ENCODE measurements at places on chromosomes 1 and 21.
A peak's percentile ranks its signal among the peaks of the same experiment; 100 is the strongest.

DNA sequence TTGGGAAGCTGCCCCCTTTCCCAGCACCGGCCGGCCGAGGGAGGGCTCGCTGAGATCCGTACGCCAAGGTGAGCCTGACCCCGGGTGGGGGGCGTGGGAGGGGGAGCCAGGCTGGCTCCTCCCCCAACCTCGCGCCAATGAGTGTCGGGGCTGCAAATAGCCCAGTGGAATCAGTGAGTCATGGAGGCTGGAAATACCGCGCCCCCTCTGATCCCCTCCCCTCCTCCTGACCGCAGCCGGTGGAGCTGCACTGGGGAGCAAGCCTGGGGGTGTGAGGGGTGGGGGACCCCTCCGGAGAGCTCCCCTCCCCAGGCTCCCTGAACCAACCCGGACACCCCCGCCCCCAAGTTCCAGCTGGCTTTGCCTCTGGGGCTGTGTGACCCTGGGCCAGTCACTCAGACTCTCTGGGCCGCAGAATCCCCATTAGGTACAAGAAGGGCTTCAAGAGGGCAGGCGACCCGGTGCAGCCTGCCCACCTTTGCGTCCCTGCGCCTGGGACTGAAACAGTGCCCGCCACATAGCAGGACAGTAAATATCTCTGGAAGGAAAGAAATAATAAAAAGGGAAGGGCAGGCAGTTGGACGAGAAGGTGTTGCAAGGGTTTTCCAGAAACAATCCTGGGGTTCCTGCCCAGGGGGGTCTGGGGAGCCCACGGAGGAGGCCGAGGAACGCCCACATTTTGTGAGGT, 4.5 kb downstream of the HSPB7 start:
- DNase-seq = no peak

DNA sequence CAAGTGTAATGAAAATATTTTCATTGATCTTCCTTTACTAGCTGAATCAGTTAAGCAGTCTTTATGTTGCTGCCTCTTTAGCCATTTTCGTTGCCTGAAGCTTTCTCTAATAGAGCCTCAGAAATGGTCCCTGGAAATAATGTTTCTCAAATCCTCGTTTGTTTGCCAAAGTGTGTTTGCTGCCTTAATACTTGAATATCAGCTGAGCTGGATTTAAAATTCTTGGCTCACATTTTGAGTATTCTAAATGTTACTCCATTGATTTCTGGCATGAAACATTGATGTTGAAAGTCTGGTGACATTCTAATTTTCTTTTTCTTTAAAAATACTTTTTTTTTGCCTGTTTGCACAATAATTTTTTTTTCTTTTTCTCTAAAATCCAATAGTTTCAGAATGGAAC, 84.6 kb upstream of the SERBP1 start:
- DNase-seq = no peak

GRCh38 chr1:190373705-190374336, 103.8 kb downstream of the BRINP3 start:
- no peak for DNase-seq

GRCh38 chr1:68449901-68450300, at the start of gene RPE65:
TSS of gene RPE65 (minus strand) at chr1:68449954. CDS start at chr1:68449905, 49 bp downstream.
- no peak for DNase-seq

GRCh38 chr1:213693864-213694263, 293.9 kb upstream of the PROX1 start:
- DNase-seq = no peak

DNA sequence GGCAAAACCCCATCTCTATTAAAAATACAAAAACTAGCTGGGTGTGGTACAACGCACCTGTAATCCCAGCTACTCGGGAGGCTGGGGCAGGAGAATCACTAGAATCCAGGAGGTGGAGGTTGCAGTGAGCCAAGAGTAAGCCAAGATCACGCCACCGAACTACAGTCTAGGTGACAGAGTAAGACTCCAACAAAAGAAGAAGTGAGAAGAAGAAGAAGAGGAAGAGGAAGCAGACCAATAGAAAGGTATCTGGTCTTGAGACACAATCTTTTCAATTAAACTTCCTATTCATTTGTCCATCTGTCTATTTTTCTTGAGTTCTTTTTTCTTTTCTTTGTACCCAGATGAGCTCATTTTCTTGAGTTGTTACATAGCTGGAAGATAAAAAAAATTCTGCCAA, 55.7 kb upstream of the ACADM start:
- no peak for DNase-seq

DNA sequence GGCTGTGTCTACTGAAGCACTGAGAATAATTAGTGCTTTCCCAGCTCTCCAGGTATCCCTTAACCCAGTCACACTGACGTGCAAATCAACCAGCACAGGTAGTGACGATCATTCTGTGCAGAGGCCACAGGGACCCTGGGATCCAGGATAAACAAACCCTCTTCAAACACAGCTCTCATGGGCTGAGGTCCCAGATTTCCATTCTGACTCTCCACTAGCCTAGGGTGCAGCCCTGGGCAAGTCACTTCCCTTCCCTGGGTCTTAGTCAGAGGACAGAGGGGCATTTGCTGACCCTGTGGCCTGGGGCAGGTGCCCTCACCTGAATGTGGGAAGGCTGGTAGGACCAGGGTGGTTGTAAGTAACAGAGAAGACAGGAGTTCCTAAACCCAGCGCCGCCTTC, 724.7 kb downstream of the MATN1 start:
- DNase-seq = no peak

DNA sequence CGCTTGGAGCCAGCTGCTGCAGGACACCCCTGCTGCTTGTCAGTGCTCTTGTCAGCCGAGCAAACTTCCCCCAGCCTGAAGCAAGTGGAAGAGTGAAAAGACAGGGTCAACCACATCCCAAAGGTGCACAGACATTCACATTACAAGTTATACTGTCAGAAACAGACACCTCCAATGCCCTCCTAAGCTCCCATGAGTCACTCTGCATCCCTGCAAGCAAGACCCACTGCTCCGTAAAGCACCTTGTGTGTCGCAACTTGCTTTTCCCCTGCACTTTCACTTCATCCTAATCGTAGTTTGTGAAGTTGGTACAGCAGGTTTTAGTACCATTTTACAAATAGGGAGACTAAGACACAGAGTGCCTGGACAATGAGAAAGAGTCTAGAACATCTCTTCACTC, 51.1 kb downstream of the KCNH1 start:
- DNase-seq = no peak

DNA sequence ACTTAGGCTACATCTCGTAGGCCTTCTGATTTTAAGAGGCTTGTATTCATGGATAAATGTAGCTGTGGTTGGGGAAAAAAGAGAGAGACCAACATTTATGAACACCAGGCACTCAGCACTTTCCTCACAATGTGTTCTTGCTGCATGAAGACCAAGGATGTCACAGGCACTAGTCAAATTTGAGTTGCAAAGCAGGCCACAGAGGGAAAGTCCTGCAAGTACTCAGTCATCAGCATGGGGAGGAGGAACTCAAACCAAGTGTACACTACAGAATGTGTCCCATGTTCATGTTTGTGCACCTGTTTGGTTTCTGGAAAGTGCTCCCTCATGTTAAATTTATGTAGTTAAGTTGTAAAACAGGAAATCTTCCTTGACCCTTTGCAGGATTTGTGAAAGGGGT, 8.7 kb upstream of the MAP3K7CL start:
- DNase-seq = no peak

DNA sequence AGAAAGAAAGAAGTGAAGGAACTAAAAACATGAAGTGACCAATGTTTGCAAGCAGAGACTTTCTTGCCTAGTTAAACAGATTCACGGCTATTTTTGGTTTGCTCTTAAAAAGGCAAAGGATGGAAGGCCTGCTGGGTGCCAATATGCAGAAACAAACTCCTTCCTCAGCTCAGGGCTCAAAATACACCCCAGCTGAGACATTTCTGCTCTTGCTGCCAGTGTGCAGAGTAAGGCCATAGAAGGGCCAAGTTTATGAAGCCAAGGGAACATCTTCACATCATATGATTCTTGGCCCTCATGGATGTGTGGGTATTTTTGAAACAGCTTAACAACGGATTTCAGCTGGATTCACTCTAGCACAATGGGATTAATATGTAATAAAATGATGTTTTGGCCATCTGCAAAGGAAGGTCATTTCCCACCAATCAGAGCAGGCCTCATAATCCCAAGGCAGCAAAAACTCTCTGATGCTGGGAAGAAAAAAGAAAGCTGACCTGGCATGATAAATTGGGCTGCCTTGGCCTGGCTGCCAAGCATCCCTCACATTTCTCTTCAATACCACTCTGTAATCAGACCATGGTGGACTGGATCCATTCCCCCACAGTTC, 70.7 kb downstream of the CAPZB start:
- no peak for DNase-seq

GRCh38 chr1:1561801-1562470, 12.7 kb downstream of the SSU72 start:
- no peak for DNase-seq

- no peak for DNase-seq
Observed at GRCh38 chr1:205214756-205215155, 3.3 kb upstream of the DSTYK start.

DNA sequence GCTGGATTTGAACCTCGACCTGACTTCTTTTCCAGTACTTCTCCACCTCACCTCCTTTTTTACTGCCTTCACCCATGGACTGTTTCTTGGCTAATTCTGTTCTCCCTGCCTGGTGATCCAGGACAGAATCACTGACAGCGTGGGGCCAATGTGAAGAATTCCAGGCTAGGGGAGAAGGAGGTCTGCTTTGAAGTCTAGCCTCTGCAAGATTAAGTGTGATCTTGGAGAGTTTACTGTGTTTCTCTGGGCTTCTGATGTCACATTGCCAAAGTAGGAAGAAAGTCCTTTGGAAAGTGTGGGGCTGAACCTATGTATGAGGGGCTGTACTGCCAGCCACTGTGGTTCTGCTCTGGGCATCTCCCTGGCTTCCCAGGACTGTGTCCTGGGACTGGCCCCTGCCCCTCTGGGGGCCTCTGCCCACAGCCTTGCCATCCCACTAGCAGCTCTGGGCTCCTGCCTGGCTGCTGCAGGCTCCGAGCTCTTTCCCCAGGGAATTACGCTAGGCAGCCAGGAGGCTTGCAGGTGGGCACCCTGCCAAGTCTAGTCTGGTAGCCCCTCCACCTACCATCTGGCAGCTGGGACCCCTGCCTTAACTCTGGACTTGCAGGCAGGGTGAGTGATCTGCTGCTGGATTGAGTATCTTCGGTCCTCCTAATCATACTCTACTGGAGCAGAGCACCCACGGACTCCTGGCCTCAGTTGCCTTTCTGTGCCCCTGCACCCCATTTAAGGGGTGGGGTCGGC, 52.2 kb downstream of the YARS1 start:
- peak; percentile 72 for DNase-seq

- no peak for DNase-seq
Observed at GRCh38 chr1:38589036-38589435, 270.5 kb downstream of the RRAGC start.

GRCh38 chr1:247647864-247648263, 31.7 kb downstream of the OR13G1 start:
- DNase-seq = no peak

DNA sequence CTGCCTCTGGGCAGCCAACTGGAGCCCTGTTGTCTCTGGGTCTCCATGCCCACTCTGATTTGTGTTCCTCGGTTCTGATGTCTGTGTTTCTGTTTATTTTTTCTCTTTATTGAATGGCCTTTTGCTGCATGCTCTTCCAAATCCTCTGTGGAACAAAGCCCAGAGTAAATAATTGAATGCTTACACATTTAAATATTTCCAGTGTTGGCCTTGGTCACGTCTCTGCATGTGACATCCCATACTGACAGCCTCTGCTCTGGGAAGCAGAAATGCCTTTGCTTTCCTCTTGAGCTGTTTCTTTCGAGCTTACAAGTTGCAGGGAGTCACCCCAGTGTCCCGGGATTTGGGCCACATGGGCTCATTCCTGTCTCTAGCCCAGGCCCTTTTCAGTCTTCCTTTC, 267.9 kb downstream of the PTPRU start:
- no peak for DNase-seq

All from NCI-H1105 (cell line).